ENCODE measurements at places on chromosomes 7 and 10.

DNA sequence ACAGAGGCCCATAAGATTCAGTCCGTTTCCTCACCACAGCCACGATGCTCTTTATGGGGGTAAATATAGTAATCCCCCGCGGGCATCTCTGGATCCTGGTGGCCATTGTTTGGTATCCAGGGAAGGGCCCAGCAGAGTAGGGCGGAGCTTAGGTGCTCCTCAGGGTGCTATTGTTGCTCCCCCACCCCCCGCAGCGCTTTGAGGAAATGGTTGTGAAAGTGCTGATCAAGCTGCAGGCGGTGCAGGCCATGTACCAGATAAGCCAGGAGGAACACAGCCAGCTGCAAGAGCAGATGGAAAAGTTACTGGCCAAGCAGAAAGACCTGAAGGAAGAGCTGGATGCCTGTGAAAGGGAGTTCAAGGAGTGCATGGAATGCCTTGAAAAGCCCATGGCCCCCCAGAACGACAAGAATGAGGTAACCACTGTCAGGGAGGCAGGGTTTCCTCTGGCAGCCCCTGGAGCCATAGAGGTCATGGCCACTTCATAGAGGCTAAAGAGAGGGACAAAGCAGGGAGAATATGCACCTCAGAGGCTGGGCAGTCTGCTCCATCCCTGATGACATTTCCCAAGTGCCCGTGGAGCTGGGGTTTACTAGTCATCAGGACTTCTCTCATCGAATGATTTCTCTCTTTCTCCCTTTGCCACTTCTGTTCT is 17.6 kb upstream of the FLNC start:
- DNase-seq, result no peak

- DNase-seq, result peak; percentile 79
These were observed 37.6 kb downstream of the SGMS1 start for GRCh38 chr10:50585921-50586739.

DNA sequence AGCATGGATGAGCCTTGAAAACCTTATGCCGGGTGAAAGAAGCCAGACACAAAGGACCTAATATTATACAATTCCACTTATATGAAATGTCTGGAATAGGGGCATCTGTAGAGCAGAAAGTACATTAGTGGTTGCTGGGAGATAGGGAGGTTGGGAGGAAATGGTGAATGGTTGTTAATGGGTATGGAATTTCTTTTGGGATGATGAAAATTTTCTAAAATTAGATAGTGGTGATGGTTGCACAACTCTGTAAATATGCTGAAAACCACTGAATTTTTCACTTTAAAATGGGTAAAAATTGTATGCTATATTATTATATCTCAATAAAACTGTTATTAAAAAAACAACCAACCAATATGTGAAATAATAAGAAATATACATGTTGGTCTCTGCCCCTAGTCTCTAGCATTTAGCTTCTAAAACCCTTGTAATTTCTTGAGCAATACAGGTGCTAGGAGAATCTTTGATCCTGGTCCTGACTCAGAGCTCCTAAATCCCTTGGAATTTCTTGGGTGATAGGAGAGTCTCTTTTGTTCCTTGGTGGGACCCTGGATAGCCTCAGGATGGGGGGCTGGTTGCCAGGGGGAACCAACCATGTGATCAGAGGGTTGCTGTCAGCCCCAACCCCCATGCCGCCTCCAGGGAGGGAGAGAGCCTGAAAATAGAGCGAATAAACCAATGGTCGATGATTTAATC is 64.0 kb downstream of the TACR2 start:
- DNase-seq, result peak; percentile 74

DNA sequence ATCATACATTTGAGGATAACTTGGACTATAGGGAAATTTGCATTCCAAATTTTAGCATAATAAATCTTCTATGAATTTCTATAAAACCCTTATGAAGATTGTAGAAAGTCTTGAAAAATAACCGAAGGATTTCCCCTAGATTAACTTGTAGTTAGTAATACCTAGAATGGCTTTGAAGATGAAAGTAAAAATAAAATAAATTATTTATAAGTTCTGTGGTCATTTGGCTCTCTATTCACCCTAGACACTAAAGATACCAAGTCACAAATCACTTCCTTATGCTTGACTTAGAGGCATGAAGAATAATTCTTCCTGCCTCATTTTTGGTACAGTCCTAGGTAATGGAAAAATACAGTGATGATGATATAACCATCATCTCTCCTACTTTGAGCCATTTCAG is 79.3 kb downstream of the CSTF2T start:
- no peak for DNase-seq

GRCh38 chr7:30281263-30281662 is 3.1 kb upstream of the ZNRF2 start:
- no peak for DNase-seq

GRCh38 chr10:34872820-34873219 is 57.7 kb upstream of the PARD3 start:
- no peak for DNase-seq

DNA sequence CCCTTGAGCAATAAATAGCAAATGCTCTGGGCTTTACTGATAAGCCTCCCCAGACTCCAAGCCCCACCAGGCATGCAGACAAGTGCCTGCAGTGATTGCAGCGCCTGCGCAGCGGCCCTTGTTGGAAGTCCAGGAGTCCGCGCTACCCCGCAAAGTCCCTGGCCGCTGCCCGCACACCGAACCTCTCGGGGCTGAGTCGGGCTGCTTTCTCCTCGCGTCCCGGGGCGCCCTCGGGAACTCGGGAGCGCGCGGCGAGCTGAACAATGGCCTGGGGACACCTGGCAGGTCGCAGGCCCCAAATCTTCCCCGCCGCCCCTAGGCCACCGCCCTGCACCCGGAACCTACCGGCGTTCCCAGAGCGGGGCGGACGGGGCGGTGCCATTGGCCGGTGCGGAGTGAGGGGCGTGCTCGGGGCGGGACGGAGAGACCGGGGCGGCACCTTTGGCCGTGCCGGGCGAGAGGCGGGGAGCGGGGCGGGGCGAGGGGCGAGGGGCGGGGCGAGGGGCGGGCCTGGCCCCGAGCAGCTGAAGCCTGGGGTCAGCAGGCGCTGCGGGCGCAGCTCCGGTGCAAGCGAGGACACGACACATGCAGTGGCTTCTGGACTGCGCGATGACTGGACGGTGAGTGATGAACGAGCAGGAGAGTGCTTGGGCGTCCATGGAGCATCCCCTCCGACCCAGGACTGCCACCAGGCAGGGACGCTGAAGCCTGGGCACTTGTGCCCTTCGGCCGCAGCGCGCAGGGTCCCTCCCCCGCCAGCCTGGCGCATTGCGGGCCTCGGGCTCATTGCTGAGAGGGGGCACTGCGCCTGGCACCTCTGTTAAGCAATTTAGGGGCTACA is at the start of gene RASSF4:
Gene RASSF4 (plus strand): TSS at position 556 of the 841 bp plus-strand sequence. CDS start 10,401 bp downstream, outside the sequence.
- peak; percentile 61 for DNase-seq

DNA sequence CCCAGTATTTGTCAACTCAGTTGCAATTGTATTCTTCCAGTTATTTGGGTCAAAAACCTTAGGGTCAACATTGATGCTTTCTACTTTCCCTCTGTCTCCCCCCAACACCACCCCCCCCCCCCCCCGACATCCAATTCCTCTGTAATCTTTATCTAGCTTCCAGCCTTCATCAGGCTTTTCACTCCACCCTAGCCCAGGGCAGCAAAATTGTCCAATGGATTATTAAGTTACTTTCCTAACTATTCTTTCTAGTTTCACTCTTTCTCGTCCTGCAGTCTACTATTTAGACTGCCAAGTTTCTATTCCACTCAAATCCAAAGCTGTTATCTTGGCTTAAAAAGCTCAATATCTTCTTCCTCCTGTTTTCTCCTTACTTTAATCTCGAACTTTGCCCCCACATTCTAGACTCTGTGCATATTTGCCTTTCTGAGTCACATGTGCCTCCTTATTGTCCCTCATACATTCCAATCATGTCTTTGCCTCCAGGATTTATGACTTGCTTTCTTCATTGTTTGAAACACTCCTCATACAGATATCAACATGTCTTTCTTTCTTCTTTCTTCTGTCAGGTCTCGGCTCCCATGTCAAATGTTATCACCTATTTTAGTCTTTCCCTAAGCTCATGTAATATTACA is 196.6 kb upstream of the TMEM196 start:
- DNase-seq, result no peak

DNA sequence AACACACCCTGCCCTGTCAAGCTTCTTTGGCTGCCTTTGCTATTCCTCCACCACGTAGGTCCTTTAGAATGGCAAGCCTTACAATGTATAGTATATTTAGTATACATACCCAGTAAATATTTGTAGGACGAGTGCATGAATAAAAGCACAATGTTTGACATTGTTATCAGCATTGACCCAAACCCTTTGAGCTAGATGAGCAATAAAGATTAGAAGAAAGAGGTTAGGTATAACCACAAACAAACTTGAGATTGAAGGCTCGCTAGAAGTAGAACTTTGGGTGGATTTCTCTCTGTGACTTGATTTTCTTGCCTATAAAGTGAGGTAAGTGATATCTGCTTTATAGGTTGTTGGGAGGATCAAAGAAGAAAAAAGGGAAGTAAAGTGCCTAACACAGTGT is 561.0 kb upstream of the GALNT17 start:
- DNase-seq, result no peak

GRCh38 chr10:70508912-70509756 is 30.6 kb downstream of the PALD1 start:
- no peak for DNase-seq

DNA sequence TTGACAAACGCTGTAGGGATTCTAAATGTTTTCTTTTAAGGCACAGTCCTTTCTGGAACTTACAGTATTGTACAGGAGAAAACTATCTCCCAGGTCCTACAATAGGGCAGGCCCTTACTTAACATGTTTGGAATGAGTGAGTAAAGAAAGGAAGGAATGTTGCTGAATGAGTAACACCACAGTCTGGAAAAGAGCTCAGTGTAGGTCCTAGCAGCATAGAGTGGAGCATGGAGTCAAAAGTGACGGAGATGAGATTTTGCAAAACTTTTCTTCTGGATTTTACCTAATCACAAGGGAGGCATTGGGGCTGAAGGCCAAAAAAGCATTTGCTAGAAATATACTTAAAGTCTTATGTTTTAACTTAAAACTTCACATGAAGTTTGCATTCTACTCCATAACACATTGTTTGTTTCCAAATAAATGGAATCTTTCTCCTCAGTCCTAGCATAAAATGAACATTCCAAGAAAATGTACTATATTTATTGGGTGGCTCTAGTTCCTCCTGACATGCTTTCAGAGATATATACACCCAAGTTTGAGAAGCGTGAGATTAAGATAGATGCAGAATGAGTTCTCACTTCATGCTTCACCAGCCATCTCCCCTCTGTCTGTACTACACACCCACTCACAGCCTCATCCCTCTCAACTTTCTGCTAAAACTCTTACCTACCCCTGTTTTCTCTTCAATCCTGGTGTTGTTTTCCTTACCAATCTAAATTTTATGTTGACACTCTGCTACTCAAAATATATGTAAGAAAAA is 20.2 kb upstream of the ADD3 start:
- DNase-seq, result peak; percentile 86

DNA sequence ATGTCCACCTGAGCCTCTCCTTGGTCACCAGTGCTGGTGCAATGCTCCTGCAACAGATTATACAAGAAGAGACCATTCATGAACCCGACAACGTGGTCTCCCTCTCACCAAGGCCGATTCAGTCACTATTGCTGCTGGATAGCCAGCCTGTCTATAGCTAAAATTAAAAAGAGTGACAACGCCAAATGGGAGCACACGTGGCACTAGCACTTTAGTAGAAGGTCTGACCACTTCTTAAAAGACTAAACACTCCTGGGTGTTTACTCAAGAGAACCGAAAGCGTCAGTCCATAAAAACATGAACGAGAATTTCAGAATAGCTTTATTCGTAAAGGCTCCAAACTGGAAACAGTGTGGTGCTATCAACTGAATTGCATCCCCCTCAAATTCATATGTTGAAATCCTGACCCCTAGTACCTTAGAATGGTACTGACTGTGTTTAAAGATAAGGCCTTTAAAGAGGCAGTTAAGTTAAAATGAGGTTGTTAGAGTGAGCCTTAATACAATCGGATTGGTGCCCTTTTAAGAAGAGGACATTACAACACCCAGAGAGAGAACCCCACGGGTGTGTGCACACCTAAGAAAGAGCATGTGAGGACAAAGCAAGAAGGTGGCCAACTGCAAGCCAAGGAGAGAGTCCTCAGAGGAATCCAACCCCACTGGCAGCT is 4.4 kb upstream of the GALNTL5 start:
- DNase-seq, result no peak

DNA sequence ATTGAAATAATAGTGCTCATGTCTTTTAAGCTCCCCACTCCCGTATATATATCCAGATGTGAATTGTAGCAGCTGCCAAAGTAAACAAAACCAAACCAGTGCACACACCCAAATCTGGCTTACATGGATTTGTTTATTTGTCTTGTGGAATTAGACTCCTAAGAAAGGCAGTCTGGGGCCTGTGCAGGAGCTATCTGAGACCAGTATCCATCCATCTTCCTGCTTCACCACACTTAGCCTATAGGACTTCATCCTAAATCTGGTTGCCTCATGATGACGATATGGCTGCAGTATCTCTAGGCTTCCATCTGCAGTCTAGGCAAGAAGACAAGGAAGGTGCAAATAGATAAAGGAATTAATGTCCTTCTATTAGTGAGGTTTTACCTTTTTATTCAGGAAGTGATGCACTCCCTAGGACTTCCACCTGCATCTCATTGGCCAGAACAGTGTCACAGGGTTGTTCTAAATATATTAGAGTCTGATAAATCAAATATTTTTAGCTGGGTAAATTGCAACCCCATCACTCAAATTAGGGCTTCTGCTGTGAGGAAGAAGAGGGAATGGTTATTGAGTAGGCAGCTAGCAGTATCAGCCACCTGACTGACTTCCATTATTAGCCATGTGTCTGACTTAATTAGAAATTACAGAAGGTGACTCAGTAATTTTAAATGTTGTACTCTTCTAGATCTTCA is 6.0 kb downstream of the WIPF3 start:
- DNase-seq, result peak; percentile 34

DNA sequence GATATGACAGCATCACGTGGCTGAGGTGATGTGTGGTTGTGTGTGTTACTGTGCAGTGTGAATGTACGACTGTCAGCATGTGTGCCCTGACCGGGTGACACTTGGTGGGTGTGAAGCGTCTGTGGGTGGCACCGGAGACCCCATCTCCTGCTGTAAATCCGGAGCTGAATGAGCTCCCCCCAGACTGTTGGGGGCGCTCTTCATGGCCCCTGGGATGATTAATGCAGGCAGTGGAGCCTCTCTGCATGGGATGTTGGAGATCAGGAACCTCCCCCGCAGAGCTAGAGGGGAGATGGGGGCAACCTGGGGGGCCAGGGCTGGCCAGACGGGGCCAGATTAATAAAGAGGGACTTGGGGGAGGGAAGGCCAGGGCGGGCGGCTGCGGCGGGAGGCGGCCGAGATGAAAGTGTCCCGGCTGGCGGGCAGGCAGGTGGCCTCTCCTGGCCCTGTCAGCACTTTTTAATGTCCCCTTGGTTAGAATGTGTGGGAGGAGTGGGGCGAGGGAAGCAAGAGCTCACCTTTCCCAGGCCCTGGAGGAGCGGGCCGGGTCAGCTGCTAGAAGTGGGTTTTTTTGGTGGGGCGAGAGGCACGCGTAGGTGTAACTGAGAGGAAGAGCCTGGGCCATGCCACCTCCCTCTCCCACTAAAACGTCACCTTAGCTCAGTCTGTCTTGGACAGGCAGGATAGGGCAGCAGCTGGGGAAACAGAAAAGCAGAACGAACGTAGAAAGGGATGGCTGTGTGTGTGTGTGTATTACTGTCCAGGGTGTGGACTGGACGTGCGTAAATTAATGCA is 34.1 kb downstream of the HIF1AN start:
- no peak for DNase-seq

Measured in fibroblast of mammary gland (primary cell).